ENCODE measurements at places on chromosomes 6 and 20.

DNA sequence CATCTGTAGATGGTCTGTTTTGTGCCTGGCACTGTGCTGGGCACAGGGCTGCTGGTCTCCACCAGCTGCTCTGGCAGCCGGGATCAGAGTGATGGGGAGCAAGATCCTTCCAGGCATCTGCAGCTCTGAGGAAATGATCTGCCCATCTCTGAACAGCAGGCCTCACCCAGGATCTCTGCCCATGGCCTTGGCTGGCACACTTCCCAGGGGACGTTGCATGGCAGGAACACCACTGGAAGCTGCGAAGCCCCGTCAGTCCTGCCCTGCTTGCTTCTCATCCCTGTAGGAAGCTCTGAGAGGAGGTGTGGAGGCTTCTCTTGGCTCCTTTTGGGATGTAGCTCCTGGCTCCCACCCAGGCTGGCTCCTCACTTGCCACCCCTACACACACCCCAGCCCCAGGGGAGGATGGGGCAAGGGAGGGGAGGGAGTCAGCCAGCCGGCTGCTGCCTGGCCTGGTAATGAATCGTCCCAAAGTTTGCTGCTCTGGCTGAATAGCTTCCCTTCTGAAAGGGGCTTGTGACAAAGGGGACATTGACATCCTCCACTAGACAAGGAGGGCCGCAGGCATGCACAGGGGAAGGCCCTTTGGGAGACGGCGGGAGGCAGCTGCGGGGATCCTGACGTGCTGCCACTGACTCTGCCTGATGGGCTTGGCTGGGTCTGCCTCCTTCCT, 108.9 kb downstream of the VEGFA start:
- DNase-seq = no peak

DNA sequence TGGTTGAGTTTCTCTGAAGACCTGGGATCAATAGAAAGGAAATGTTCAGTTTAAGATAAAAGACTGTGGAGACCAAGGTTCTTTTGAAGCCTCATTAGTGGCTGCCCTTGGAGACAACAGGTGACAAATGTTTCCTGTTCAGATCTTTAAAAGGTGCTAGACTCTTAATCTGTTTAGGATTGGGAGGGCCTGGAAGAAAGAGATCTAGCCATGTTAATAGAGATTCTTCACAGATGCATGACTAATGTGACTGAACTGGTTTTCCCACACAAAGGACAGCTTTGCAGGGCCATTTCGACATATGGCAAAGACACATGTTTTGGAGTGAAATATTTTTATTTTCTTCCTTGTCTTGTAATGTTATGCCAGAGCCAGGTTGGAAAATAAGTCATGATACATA, 82.2 kb downstream of the WDR27 start:
- no peak for DNase-seq

GRCh38 chr6:149963212-149963461, 606 bp upstream of the ULBP1 start:
- no peak for DNase-seq

DNA sequence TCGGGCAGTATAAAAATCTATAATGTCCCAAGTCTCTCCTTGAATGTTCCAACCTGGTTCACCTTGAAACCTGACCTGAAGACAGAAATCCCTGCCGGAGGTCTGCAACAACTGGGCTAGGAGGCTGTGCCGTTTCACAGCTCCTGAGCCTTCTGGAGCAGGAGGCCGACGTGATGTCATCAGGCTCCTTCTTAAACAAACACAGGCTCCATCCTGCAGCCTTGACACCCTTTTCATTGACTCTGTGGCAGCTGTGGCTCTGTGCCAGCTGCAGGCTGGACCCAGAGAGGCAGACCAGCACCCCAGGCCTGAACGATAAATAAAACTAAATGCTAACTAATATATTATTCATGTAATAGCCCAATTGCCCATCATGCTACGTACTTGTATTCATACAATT, 483.9 kb downstream of the CD83 start:
- DNase-seq = no peak

DNA sequence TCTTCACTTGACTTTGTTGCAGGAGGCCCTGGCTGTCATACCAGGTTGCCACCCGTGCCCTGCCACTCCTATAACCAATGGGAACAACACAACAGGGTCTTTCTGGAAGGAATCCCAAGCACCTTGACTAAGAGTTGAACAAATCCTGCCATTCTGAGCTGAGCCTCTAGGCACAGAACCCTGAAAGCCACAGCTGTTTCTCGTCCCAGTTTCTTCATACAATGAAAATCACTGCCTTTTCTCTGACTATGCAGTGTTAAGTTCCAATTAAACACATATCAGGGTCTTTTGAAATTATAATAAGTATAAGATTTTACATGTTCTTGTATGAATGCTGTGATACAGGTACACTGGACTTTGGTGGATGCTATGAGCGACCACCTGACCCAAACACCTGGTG, 54.4 kb downstream of the RIPOR2 start:
- DNase-seq = no peak

- no peak for DNase-seq
These were observed 6.9 kb upstream of the ZBTB12 start for GRCh38 chr6:31908791-31909190.

- DNase-seq = no peak
These were observed 62.8 kb upstream of the FOXO3 start for GRCh38 chr6:108497883-108498282.

DNA sequence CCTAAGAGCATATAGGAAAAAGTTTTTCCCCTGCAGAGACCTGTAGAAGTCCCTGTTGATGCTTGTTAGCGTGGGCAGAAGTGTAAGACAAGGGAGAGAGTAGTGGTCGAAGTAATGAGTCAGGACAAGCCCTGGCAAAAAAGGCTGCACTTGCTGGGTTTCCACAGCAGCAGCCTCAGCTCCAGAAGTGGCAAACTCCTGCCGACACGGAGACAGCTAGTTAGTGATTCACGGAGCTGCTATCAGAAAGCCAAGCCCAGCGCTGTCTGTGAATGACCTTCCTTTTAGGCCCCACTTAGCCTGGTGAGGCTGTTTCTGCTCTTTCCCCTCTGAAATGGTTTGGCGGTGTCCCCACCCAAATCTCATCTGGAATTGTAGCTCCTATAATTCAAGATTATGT, 109.1 kb downstream of the FAM50B start:
- DNase-seq = no peak

DNA sequence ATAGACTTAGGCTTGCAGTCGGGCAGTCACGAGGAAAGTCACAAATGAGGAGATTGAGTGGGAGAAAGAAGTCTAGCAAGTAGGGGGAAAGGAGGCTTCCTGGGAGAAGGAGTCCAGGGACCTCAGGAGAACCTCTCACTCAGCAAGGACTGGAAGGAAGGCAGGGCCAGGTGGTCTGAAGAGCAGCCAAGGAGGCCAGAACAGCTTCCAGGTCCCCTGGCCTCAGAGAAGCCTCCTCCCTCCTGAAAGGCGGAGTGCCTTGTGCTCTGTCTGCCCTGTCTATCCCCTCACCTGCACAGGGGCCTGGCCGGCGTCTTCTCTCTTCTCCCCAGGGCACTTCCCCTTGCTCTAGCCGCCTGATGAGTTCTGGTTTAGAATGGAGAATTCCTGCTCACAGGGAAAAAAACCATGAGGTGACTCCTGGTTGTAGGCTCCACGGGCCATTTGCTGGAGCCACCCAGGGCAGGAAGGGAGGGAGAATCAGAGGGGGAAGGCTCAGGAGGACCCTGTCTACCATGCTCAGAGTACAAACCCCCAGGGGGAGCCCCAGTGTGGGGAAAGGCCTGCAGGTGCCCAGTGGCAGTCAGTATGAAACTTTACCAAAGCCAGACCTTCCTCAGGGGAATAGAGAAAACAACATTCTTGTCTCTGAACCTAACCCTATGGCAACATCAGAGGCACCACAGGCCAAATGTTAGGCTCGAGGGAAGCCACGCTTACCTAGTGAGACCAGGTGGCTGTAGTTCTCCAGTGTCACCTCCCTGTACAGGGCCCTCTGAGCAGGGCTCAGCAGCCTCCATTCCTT, 11.2 kb downstream of the ZNF337 start:
- no peak for DNase-seq

- DNase-seq = no peak
These were observed 29.9 kb upstream of the FKBP1A start for GRCh38 chr20:1422753-1423152.

GRCh38 chr6:26501482-26501986, 1.4 kb downstream of the BTN1A1 start:
- DNase-seq = no peak

- DNase-seq = no peak
These were observed 133.8 kb downstream of the ANKRD60 start for GRCh38 chr20:58094698-58095097.

DNA sequence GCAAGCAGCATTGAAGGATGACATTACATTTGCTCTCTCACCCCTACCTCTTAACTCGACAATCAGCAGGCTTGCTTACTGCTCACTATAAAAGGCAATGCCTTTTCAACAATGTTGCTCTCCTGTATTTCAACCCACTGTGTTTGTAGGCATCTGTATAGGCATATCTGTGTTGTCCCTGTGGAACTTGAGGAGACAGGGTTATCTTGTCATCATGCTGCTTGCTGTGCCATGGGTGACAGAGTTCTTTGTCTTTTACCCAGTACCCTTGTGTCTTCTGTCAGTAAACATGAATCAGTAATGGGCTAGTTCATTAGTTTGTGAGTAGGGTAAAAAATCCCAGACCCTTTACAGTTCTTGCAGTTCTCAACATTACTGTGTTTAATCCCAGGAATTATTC, 25.2 kb downstream of the PHF3 start:
- DNase-seq = no peak

GRCh38 chr6:5566718-5567117, 305.4 kb downstream of the FARS2 start:
- no peak for DNase-seq

GRCh38 chr6:116533233-116533957, 12.1 kb downstream of the TRAPPC3L start:
- no peak for DNase-seq

DNA sequence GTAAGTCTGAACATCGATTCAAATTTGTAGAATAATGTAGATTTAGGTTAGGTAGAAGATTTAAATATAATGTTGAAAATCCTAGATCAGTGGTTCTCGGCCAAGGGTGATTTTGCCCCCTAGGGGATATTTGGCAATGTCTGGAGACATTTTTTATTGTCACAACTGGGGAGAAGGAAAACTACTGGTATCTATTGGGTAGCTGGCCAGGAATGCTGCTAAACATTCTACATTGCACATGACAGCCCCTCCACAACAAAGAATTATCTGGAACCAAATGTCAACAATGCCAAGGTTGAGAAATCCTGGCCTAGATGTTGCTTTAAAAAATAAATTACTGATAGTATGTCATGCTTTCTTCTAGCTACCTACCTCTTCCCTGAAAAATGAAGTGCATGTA, 76.1 kb downstream of the HIVEP2 start:
- DNase-seq = no peak

DNA sequence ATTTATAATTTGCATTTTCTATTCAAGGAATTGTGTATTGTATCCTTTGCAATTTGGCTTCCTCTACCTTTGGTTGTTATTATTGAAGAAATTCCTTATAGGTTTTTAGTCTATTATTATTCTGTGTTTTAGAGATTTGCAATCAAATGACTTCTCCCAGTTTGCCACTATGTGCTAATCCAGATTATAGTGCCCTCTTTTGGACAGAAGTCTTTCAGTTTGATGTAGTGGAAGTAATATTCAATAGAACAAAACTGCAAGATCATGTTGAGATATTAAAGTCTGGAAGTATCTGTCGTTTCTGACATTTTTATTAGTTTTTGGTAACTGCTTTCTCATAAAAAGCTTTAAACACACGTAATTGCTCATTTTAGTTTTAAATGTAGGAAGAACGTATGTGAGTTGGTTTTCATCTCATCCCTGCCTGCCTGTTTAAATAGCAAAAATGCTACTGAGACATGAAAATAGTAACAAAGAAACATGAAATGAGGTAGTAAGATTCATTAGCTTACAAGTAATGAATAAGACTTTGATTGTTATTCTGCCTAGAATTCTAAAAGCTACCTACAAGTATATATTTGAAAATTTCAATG, 72.8 kb downstream of the RTN4IP1 start:
- no peak for DNase-seq

DNA sequence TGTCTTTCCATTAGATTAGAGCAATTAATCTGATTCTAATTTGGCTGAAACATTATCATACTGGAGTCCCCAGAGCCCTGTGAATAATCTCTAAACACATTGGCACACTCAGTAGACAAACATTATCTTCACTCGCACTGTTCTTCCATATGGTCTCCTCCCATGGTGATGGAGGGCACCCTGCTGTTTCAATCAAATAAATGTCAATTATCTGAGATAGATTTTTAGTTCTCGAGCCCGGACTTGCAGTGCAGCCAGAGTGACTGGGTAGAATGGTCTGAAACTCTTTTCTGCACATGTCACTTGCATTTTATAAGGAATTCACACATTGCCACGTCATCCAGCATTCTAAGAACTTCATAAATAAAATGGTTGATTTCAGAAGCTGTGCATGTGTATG, 90.6 kb upstream of the MAP3K7 start:
- no peak for DNase-seq

DNA sequence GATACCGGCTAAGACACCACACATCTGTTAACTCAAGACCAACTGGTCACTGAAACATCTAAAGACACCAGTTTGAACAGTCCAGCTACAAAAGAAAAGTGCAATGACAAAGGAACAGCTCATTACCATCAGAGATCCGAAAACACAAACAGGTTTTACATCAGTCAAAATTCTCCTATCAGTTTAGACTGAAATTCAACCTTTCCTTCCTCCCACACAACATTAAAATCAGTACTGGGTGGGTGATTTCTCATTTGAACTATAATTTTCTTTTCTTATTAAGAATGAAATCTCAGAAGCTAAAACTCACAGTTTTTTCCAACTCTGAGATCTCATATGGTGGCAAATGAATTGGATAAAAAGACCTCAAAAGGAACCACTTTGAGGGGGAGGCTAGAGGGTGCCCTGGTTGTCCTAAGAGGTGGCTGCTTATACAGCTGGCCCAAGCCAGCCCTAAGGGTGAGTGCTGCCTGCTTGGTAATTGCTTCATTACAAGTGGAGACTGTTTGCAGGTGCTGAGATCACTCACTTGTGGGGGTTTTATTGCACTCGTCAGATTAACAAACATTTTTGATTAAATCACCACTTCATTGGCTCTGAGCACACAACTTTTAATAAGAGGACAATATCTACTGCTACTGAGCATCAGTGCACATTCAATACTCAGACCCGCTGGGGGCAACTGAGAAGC, 4.3 kb downstream of the CCDC167 start:
- DNase-seq = no peak

DNA sequence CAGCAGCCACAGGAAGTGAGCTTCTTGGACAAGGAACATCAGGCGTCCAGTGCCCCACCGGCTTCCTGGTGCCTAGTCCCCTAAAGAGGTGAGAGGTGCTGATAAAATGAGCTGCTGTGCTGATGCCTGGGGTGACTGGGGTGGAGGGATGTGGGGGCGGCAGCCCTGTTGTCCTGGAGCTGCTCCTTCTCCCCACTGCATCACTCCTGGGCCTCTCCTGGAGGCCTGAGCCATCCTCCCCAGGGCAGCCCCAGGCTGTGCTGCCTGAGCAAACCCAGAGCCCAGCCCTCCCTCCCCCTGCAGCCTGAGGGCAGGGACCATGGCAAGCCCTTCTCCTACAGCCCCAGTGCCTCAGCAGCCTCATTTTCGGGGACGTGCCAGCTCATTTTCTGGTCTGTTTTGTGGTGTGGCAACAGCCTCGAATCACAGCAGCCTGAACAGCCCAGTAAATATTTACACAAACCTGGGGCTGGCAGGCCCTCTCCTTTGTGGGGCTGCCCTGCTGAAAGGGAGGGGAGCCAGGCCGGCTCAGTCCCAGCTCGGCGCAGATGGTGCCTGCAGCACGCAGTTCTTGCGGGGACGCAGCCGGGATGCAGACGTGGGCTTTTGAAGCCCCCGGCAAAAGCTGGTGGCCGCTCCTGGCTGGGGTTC, 259.9 kb downstream of the DLL1 start:
- no peak for DNase-seq

- no peak for DNase-seq
These were observed 113.9 kb downstream of the GMPR start for GRCh38 chr6:16352258-16352635.

- DNase-seq = no peak
These were observed 73.4 kb downstream of the ISM1 start for GRCh38 chr20:13294522-13294921.
